ENCODE measurements at places on chromosomes 3 and 15.

GRCh38 chr15:101087172-101087769 is 164.6 kb downstream of the CHSY1 start:
- DNase-seq = no peak

DNA sequence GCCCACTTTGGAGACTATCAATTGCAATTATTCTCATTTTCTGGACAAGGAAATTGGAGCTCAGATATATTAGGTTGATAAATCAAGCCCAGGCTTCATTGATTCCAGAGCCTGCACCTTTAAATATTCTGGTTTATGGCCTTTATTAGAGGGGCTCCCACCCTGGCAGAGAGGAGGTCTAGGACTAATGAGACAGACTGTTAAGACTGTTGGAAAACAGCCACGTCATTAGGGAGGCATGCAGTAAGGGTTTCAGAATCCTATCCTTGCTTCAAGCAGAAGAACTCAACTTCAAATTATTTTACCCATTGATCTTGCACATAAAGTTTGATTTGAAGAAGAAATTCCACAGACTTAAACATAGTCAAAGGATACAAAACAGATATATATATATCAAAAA is 33.8 kb upstream of the KCNH8 start:
- DNase-seq = no peak

- DNase-seq = no peak
Measured at GRCh38 chr15:32706704-32707103, 11.1 kb upstream of the GREM1 start.

DNA sequence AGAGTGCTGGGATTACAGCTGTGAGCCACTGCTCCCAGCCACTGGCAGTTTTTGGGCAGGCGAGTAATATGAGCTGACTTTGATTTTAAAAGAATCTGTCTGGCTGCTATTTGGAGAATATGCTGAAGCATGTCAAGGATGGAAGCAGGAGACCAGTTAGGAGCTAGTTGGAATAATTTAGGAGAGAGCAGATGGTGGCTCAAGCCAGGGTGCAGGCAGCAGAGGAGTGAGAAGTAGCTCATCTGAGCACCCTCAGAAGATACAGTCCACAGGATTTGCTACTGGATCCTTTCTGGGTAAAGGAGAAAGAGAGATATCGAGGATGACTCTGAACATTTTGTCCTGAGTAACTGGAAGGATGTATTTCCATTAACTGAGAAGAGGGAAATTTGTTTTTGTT is 30.4 kb upstream of the BDH1 start:
- no peak for DNase-seq

DNA sequence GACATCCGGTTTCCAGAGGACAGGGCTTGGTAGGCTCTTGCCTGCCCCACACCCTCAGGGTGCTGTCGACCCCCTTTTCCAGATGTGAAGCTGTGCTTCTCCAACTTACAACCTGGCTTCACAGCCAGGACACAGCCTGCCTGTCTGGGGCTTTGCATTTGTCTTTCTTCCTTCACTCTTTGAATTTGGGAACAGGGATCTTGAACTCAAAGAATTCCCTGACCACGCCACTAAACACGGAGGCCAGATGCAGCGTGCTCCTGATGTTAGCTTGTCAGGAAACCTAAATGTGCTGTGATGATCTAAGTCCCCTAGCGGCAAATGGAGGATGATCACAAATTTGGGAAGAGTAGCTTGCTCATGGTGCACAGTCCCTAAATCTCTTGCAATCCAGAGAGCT is 244.8 kb upstream of the RGMA start:
- no peak for DNase-seq

DNA sequence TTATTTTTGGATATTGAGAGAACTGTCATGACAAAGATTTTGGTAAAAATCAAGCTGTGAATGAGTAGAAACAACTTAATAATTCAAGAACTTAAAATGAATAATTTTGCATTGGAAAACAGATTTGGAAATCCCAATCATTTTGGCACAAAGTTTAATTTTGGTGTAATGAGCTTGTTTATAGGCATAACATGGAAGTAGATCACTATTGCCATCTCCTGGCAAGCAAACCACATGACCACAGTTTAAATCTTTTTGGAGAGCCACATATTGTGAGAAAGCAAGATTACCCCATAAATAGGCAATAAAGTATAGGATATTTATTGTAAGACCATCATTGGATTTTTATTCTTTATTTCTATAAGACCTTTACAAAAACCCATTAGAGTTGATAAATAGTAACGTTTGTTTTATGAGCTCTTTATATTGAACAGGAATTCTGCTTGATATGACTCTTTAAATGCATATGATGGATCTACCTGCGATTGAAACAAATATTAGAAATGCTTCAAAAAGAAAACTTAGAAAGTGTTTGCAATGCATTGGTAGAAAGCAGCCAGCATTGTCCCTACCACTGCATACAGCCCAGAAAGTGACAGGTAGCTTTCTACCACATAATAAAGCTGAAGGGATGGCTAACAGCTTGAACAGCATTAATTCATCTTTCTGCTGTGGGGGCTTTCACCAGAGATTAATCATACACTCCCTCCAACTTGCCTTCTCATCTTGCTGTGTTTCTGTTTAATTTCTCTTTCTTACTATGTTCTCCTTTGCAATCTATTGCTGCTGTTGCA is 766.8 kb downstream of the TBL1XR1 start:
- DNase-seq = peak; percentile 31

DNA sequence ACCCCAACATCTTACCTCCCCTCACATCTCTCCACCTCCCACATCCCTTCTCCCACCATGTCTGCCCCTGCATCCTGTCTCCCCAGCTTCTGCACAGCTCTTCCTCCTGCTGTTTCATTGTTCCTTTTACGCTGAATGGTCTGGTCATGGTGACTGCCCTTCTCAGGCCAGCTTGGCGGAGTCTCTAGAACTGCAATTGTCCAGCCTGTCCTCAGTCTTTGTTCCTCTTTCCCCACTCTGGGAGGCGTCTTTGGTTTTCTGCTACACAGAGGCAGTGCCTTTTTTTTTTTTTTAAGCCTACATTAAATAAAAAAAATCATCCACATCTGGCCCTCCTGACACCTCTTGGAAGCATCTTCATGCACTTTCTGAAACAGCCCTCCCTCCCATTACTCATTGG is 49.1 kb upstream of the SEC22A start:
- DNase-seq = no peak

DNA sequence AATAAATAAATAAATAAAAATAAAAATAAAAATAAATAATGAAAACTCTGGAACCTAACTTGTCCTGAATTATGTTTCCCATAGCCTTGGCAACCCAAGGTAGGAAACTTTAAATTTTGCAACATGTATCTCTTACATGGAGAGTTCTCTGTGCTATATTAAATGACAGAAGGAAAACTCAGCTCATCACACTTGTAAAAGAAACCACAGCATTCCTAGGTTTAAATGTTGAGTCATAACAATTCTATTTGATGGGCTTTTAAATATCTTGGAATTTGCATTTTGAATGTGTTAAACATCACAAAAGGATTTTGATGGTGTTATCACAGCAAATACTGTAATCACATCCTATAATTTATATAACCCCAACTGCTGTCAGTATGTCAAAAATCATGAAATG is 144.2 kb downstream of the LRTM1 start:
- no peak for DNase-seq

- no peak for DNase-seq
Measured at GRCh38 chr3:171704814-171705213, 105.5 kb downstream of the PLD1 start.

DNA sequence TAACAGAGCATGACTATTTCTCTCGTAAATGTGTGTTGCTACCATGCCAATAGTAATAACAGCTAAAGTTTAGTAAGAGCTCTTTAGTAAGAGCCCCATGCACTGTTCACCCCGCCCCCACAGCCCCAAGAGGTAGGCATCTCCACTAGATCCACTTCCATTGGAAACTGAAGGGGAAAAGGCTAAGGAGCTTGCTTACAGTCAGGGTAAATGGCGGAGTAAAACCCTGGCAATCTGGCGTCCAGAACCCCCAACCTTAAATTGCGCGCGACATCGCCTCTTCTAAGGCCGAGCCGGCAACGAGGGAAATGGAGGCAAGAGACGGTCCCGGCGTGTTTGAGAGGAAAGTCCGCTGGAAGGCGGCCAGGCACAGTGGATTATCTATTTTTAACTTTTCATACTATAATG is 654 bp upstream of the C3orf38 start:
- peak; percentile 36 for DNase-seq

DNA sequence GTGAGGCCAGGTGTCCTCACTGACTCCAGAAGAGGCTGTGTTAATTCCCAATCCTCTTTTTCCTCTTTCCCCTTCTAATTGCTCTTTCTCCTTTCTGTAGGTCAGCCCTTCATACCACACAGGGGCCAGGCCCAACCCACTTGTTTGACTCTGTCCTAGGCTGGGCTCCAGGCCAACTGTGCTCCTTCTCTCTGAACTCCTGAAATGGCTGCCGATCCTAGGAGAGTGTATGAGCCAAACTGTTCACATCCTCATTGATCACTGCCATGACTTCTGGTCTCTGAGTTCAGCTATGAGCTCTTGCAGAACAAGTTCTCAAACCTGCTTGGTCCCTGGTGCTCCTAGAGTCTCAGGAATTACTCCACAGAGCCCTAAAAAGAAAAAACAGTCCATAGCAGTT is 145.1 kb downstream of the VGLL4 start:
- no peak for DNase-seq

- no peak for DNase-seq
Measured at GRCh38 chr3:53817211-53817610, 29.0 kb downstream of the CHDH start.

DNA sequence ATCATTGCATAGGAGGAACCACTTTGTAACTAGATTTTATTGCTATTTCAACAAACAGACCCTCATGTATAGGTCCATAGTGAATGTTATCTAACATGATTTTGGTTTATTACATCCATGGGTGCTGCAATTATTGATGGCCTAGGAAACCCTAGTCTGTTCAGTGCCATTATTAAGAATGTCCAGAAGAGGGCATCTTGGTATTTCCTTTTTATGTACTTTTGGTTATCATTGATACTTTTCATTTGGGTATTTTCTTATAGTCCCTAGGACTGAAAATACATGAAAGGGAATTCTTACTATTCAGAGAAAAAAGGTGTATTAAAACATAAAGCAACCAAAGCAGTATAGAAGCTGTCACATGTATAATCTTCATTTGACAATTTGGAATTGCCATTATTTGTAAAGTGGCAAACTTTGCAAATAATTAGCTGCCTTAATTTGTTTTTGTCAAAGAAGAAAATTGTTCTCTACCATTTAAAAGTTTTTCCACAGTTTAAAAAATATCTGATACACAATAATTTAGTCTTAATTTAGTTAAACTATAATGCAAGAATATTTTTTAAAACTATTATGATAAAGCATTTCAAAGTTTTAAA is 48.7 kb downstream of the CNOT10 start:
- peak; percentile 39 for DNase-seq

- DNase-seq = no peak
Measured at GRCh38 chr3:155912579-155913190, 42.2 kb downstream of the GMPS start.

DNA sequence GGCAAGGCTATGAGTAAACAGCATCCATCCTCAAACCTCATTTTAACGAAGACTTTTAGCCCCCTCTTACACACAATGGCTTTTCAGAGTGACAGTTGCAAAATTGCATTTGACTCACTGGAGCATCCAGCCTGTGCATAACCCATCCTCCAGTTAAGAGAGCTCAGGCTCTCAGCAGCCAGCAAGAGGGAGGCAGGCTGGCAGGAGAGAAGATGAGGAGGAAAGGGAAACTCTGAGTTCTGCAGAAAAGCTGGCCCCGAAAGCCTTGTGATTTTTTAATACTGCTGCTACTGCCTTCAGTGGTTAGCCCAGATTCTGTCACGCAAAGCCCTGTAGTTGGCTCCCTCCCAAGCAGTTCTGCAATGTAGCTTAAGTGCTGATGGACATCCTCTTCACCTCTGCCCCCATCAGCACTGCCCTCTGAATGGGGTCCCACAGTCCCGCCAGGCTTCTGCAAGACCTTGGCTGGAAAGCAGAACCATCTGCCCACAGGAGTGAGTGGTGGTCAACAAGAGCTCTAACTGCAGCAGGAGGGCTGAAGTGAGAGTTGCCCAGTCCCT is 371.3 kb downstream of the EPHB1 start:
- no peak for DNase-seq

- no peak for DNase-seq
Measured at GRCh38 chr15:84818261-84819131, 1.3 kb downstream of the ALPK3 start.

- no peak for DNase-seq
Measured at GRCh38 chr3:16011376-16011775, 163.1 kb upstream of the GALNT15 start.

GRCh38 chr3:45773072-45773471 is 23.3 kb downstream of the SLC6A20 start:
- no peak for DNase-seq

- DNase-seq = no peak
Measured at GRCh38 chr3:184924547-184924946, 112.6 kb downstream of the VPS8 start.

DNA sequence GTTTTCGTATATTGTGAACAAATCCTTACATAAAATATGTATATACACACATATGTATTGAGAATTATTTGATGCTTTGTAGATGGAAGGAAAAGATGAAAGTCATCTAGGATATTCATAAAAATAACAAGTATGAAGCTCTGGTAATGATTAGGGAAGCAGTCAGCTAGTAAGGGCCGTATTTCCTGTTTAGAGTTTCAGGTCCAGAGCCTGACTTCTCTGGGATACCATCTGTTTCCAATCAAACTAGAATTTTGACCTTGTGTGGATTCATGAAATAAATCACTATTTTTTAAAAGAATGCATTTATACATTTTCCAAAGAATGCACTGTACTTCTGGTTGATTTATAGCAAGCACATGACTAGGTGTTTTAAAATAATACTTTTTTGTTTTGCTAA is 156.1 kb upstream of the CGNL1 start:
- DNase-seq = no peak

DNA sequence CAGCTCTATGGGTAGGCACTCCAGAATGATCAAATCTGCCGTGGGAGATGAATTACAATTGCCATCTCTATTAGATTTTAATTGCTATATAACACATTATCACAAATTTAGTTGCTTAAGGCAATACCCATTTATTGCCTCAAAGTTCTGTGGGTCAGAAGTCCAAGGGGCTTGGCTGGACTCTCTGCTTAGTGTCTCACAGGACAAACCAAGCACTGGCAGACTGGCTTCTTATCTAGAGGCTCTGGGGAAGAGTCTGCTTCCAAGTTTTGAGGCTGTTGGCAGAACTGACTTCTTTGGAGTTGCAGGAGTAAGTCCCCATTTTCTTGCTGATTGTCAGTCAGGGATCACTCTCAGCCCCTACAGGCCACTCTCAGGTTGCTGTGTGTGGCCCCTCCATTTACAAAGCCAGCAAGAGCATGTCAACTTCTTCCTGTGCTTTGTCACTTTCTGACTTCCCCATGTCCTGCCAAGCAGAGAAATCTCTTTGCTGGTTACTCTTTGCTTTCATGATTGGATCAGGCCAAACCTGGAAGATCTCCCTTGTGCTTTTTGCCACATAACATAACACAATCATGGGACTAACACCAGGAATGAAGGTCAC is 93.5 kb upstream of the PRICKLE2 start:
- DNase-seq = no peak

- DNase-seq = no peak
Measured at GRCh38 chr3:96175500-96175899, 638.9 kb upstream of the EPHA6 start.

- DNase-seq = no peak
Measured at GRCh38 chr15:31323627-31324026, 3.0 kb upstream of the KLF13 start.

GRCh38 chr3:196192036-196192523 is 19.1 kb downstream of the ZDHHC19 start:
- DNase-seq = no peak

GRCh38 chr3:110738531-110738930 is 333.1 kb upstream of the NECTIN3 start:
- DNase-seq = no peak

- DNase-seq = no peak
Measured at GRCh38 chr3:50574444-50574831, 5.1 kb downstream of the HEMK1 start.
